Activated T-cell treated with anti-CD3 and anti-CD28 coated beads for 1 hour (primary cell): ENCODE measurements at places on chromosomes 1 and 21.

GRCh38 chr1:40783001-40783905 lies at the start of gene KCNQ4:
Gene KCNQ4 (plus strand): TSS chr1:40783787. CDS start chr1:40784094, 307 bp downstream.
- no peak for DNase-seq

GRCh38 chr1:203152158-203153034 lies 23.2 kb downstream of the MYBPH start:
- no peak for DNase-seq

- no peak for DNase-seq
These were observed 13.6 kb downstream of the GBP1 start for GRCh38 chr1:89051300-89051954.

DNA sequence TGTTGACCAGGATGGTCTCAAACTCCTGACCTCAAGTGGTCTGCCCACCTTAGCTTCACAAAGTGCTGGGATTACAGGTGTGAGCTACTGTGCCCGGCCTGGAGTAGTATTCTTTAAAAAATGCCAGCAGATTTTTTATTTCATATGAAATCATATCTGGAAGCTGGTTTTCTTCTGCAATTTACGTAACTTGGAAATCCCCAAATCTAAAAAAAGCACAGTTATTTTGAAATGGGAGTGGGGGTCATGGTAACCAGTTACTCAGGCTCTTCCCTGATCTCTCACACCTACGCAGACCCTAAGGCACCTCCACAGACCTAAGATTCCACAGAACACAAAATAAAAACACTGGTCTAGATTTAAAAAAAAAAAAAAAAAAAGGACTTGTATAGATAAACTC lies 219.8 kb downstream of the DAB1 start:
- DNase-seq, result no peak

DNA sequence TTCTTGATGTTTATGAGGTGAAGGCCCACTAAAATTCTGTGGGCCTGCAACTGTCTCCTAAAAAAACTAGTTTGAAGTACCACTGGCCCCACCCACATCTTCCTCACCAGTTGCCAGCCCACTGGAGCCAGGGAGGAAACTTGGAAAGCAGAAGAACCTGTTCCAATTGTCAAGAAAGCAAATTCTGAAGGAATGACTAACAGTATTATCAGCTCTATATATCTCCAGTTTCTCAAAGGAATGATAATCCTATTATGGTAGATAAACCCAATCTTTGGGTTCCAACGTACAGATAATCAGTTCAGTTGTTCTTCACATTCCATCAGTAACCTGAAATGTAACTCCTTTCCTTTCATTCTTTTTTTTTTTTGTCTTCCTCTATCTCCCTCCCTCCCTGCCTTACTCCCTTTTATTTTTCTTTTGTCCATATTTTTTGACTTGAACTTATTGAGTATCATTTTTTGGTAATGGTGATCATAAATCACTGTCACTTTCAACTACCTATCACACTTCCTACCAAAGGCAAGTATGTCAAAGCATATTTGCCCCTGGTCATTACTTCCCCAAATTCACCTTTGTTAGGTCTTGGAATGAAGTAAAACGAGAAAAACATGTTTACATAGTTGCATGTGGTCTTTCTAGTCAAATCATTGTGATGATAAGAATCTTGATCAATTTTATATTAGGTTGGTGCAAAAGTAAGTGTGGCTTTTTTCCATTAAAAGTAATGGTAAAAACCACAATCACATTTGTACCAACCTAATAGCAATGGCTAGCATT lies 943.4 kb downstream of the TTLL7 start:
- DNase-seq, result no peak

GRCh38 chr1:32798679-32799416 lies 18.3 kb downstream of the YARS1 start:
- no peak for DNase-seq

DNA sequence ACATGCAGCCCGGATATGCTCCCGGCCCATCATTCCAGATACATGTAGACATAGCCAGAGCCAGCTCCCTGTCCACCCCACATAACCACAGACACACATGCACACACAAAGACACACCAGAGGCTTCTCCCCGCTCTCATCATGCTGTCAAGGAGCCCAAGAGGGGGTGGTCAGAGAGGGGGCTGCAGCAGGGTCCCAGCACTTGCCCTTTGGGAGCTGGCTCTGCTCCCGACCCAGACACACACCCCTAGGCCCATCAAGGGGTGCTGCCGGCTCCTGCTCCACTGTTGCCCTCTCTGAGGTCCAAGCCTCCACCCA lies 2.6 kb downstream of the PTAFR start:
- DNase-seq, result no peak

DNA sequence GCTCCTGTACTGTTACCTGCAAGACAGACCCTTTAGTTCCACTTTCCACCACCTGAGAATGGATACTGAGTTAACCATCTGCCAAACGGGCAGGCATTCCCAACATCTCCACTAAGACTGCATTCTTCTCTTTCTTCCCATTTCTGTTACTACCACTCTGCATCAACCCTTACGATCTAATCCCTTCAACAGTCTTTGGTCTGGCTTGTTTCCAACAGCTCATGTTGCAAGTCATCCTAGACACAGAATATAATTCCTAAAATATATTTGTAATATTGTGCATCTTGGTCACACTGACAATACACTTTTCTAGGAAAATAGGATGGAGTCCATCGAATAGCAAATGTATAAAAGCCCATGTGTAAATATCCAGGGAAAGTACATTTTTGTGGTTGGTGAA lies 166.7 kb downstream of the SIPA1L2 start:
- no peak for DNase-seq

DNA sequence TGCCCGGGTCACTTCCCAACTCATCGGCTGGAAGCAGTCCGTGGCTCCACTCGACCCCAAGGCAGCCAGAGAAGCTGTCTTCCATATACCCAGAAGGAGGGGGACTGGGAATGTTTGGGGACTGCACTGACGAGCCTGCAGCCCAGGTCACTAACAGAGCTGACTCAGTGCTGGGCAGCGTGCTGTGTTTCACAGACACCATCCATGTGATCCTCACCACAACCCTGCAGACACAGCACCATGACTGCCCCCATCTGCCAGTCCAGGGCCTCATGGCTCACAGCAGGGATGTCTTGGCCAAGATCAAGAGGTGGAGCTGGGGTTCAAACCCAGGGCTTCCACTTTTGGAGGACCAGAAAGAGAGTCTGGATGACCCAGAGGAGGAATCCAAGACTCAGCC lies 67.9 kb downstream of the KLHDC7A start:
- no peak for DNase-seq

DNA sequence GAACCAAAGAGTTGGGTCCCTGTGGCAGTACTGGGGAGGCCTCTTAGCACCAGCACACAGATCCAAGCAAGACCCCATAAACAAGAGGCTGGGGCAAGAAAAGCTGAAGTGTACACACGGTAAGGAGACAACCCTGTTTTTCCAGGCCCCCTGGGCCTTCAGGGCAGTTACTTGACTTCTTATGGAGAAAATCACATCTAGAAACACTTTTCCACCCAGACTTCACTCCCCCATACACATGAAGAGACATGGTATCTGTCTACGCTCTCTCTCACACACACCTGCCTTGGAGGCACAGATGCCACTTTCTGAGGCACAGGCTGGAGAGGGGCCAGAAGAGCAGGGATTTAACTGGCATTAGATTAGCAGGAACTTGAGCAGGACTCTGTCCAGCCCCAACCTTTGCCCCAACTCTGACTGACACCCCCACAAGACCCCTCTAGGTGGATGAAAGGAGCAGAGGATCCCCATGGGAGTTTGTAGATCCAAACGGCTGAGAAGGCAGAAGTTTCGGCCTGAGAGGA lies 2.2 kb downstream of the CERS2 start:
- DNase-seq, result no peak

GRCh38 chr1:48807554-48808260 lies 31.0 kb upstream of the BEND5 start:
- DNase-seq, result no peak

DNA sequence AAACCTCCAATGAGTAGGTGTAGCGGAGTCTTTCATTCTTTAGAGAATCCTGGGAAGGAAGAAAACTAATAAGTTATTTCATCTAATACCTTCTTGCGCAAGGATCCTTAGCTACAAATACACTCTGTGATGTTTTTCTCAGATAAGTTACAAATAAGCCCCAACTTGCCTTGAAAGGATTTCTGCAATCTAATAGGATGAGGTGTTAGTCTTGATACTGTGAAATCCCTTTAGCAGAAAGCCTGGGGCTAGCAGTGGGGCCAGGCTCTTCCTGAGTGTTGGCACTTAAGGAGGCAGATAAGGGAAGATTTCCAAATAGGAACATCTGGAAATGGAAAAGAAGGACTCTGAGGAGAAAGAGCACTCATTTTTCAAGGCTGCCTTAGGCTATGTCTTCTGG lies 168.0 kb upstream of the DAB1 start:
- DNase-seq, result no peak

GRCh38 chr1:31549809-31550620 lies 26.3 kb upstream of the TINAGL1 start:
- DNase-seq, result no peak

DNA sequence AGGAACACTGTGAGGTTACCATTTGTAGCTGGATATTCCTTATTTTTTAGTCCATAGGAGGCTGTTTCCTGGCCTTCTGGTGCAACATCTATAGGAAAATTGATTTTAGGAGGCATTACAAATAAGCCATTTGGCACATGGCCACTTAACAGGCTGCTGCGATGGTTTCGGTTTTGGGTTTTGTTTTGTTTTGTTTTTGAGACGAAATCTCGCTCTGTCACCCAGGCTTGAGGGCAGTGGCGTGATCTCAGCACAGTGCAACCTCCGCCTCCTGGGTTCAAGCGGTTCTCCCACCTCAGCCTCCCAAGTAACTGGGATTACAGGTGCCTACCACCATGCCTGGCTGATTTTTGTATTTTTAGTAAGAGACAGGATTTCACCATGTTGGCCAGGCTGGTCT lies 20.1 kb upstream of the LRRC8D start:
- DNase-seq, result no peak

GRCh38 chr21:45328198-45329091 lies 40.8 kb upstream of the POFUT2 start:
- DNase-seq, result no peak

GRCh38 chr1:158026651-158027050 lies 33.2 kb downstream of the KIRREL1 start:
- no peak for DNase-seq

DNA sequence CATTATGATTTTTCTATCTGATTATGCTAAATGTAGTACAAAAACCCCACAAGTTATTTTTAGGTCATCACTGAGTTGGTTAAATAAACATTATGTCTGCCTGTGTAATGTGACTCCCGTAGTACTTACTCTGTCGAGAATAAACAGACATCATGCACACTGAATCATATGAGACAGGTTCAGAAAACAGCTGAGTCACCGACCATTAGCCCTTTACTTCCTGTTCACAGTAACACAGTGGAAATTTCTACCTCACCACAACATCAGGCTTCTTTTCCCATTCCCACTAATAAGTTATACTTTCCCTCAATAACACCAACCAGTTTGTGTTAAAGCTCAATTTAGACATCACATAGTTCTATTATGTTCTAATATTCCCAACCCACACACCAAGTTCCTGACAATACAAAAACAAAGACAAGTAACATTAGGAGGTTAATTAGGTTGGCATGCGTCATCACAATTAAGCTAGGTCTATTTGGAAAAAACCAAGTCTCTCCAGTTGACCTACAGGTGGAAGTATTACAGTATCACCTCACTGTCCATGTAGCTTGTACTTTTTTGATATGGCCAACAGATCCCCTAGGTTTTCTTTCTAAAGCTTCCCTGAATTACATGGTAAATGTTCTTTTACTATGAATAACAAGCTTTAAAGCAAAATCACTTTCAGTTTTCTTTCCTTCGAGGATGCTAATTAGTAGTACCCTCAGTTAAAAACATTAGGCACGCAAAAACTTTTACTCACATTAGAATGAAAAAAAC lies 154.2 kb downstream of the EIF4G3 start:
- no peak for DNase-seq

- no peak for DNase-seq
These were observed 3.9 kb downstream of the SPEN start for GRCh38 chr1:15851210-15852035.

DNA sequence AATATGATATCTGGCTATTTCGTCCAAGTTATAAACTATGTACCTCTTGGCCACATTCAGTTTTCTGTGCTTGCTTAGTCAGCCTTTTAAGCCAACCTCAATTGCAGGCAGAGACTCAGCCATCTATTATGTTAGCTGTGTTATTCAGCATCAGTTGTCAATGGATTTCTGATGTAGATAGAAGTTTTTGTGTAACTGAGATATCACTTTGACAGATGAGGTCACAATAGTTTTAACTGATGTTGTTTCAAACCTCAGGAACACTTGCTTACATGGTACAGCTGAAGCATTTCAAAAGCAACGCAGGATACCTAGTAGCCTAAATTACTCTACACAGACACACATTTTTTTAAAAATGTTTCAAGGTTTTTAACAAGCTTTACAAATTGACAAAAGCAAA lies 1478.0 kb downstream of the NCAM2 start:
- no peak for DNase-seq

DNA sequence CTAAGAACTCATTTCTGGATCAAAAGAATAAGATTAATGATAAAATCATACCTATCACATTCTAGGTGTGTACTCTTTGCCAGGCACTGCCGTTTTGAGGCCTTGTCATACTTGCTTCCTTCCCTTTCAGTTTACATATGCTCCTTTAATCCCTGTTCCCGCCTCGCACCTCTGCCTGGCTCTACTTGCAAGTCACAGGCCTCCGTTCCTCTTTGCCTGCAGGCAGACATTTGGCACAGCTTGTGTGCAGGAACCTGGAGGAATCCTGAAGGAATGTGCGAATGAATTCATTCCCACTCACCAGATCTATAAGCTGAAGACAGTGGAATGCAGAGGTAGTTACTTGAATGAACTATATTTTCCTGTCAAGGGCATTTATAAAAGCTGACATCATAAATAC lies 13.8 kb downstream of the WLS start:
- DNase-seq, result no peak

DNA sequence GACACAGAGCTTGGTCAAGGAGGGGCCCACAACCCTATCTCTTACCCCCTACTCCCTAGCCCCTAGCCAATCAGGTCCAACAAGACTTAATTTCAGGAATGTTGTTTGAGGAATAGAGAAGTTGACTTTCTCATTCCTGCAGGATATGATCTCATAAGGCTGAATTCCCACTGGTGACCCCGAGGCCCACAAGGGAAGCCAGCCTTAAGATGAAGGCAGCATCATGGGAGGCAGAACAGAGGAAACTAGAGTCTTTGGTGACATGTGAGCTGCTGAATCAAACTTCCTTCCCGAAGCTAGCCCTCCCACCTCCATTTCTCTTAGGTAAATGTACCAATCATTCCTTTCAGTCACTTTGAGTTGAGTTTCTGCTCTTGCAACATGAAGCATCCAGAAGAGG lies 9.1 kb upstream of the PDIK1L start:
- no peak for DNase-seq

DNA sequence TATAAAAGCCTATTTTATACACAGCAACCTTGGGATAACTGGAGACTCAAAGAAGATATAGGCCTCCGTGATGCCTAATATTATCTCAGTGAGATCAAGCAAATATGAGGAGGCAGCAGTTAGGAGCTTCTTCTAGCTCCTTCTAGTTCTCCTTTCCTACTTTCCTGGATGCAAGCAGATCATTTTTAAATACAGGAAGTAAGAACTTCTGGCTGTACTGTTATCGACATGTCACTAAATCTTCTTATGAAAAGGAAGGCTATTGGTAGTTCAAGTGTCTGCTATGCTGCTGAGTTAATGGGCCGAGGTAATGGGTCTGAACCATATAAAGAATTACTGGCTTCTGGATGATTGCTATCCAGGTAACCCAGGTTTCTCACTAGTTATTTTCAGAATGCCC lies 15.9 kb downstream of the HSPA13 start:
- no peak for DNase-seq

- no peak for DNase-seq
These were observed 311.0 kb downstream of the KCNH1 start for GRCh38 chr1:210822932-210823331.
